ENCODE measurements at places on chromosomes 1 and 21. TPM values are rescaled to one million over a fixed set of nuclear protein-coding genes. Genes with fewer than 3 reads are reported as not detected.

DNA sequence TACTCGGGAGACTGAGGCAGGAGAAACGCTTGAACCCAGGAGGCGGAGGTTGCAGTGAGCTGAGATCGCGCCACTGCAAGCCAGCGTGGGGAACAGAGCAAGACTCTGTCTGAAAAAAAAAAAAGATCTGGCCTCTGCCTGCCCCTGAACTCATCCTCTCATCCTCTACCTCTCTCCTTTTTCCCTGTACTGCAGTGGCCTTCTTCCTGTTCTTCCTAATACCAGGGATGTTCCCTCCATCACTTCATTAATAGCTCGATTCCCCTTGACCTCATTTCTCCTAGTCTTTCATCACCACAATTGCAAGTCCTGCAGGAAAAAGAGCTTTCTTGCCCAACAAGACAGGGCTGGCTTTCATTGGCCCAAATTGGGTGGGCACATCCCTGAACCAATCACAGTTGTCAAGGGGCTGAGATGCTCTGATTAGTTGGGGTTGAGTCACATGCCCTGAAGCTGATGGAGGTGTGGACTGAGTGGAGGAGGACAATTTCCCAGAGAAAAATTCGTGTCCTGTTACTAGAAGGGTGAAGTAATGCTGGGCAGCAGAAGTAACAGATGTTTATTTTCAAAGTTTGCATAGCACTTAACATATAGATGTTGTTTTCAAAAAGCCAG, 86.8 kb upstream of the PUM1 start:
- no peak for DNase-seq

GRCh38 chr1:48673332-48674105, 103.2 kb downstream of the BEND5 start:
- no peak for DNase-seq

GRCh38 chr1:93446837-93447451, 974 bp upstream of the FNBP1L start:
- DNase-seq = no peak

Gene OR2T29
- polyA plus RNA-seq = not detected

Gene LEMD1
- polyA plus RNA-seq = not detected

Gene EPHA10
- polyA plus RNA-seq = not detected

Gene FCRL1
- 0.09 TPM for polyA plus RNA-seq

Data from hindlimb muscle (tissue), 1 donor.